Activated effector memory CD4-positive, alpha-beta T cell treated with anti-CD3 and anti-CD28 coated beads, Interleukin-2, amount 50 U/mL, for 16 hours (primary cell): ENCODE measurements at places on chromosomes 7 and 10.

- no peak for DNase-seq
Observed at GRCh38 chr7:23346316-23346715, 47.2 kb downstream of the MALSU1 start.

- no peak for DNase-seq
Observed at GRCh38 chr10:105538874-105539273, 897.8 kb downstream of the SORCS3 start.

DNA sequence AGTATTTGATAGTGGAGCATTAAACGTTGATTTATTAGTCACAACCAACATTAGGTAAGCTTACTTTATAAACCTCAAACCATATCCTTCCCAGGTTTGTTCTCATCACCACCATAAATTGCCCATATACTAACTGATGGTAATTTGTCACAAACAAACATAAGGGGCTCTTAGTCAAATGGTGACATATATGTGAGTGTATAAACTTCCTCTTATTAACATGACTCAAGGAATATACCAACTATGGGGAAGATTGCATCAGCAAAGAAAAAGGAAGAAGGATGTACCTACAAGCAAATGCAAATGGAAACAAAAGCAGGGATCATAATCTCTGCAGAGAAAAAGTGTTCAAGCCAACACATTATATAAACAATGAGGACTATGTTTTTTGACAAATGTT is 418.2 kb upstream of the AKR1E2 start:
- DNase-seq: no peak

DNA sequence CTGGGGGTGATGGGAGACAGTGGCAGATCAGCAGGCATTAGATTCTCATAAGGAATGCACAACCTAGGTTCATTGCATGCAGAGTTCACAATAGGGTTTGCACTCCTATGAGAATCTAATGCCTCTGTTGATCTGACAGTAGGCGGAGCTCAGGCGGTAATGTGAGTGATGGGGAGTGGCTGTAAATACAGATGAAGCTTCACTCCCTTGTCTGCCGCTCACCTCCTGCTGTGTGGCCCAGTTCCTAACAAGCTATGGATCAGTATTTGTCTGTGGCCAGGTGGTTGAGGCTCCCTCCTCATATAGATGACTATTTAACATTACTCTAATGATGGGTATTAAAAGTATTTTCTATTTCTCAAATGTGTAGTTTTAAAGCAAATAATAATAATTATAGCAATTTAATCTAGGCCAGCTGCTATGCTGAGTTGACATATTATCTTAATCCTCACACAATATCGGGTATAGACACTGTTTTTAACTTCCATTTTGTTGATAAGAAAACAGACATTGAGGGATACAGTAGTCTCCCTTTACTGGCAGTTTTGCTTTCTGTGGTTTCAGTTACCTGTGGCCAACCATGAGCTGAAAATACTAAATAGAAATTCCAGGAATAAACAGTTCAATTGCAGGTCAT is 39.9 kb downstream of the KIF20B start:
- DNase-seq: no peak

DNA sequence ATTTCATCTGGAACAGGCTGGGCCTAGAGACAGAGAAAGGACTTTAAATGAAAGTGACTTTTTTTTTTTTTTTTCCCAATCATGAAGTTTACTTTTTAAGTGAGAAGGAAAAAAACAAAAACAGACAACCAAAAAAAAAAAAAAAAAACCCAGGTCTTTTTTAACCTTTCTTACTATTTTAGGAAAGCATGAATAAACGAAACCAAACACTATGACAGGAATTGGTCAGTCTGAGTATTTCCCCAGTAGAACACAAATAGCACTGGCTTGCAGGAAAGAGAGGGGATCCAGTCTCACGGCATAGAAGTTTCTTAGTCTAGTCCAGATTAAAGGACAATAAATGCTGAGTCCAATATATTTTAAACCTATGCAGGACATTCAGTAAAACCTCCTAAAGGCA is 180.5 kb upstream of the CCDC6 start:
- DNase-seq: no peak

- DNase-seq: no peak
Observed at GRCh38 chr7:156772725-156773124, 120.3 kb downstream of the LMBR1 start.

DNA sequence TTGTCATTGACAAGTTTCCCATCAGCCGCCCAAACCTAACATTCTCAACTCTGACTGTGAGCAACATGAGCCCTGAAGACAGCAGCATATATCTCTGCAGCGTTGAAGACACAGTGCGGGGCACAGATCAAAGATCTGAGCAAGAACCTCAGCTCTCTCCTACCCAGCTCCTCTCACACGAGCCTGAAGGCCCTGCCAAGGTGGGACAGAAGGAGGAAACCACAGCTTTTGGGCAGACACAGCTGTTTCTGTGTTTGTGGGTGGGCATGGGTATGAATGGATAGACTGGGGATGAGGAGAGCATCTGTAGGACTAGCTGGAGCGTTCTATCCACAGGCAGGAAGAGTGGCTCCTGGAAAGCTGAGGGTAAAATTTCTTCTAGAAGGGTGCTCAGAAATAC is 8.5 kb upstream of the PRSS1 start:
- no peak for DNase-seq

GRCh38 chr10:23755556-23755955 is 316.7 kb downstream of the OTUD1 start:
- no peak for DNase-seq

- DNase-seq: no peak
Observed at GRCh38 chr7:106371629-106372028, 86.8 kb upstream of the NAMPT start.

- DNase-seq: no peak
Observed at GRCh38 chr7:106982415-106982814, 62.1 kb upstream of the PRKAR2B start.
